ENCODE measurements at places on chromosomes 4 and X.

GRCh38 chr4:151930372-151930771, 169.6 kb upstream of the GATB start:
- DNase-seq, result no peak

GRCh38 chr4:150581641-150582051, 305 bp upstream of the MAB21L2 start:
- no peak for DNase-seq

GRCh38 chr4:25487155-25487554, 110.1 kb downstream of the ANAPC4 start:
- DNase-seq, result no peak

DNA sequence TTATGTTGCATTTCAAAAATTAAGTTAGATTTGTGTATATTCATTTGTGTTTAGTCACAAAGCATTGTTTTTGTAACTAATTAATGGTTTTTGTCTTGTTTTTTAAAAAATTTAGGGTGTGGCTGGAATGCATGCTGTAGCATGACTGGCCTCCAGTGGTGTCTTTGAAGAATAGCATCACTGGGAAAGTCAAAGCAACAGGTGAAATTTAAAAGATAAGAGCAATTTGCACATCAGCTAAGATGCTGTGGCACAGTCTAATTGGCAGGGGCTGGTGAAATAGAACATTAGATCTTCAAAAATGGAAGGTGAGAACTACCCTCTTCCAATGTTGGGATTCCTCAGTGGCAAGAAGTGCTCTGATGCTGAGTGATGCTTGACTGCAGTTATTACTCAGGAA, 45.3 kb downstream of the ANK2 start:
- no peak for DNase-seq

Data from CD4-positive, alpha-beta T cell treated with Interleukin-12 subunit alpha and Interleukin-12 subunit beta, for 1 hour (primary cell).